ENCODE measurements at places on chromosomes 16 and 17.

GRCh38 chr17:51481370-51481769 lies 221.0 kb downstream of the UTP18 start:
- no peak for DNase-seq

- no peak for DNase-seq
These were observed 3.1 kb downstream of the FOXL1 start for GRCh38 chr16:86581458-86581857.

GRCh38 chr16:11835891-11836649 lies 15.3 kb downstream of the RSL1D1 start:
- DNase-seq: no peak

- DNase-seq: no peak
These were observed 52.9 kb upstream of the LGALS9 start for GRCh38 chr17:27577884-27578717.

DNA sequence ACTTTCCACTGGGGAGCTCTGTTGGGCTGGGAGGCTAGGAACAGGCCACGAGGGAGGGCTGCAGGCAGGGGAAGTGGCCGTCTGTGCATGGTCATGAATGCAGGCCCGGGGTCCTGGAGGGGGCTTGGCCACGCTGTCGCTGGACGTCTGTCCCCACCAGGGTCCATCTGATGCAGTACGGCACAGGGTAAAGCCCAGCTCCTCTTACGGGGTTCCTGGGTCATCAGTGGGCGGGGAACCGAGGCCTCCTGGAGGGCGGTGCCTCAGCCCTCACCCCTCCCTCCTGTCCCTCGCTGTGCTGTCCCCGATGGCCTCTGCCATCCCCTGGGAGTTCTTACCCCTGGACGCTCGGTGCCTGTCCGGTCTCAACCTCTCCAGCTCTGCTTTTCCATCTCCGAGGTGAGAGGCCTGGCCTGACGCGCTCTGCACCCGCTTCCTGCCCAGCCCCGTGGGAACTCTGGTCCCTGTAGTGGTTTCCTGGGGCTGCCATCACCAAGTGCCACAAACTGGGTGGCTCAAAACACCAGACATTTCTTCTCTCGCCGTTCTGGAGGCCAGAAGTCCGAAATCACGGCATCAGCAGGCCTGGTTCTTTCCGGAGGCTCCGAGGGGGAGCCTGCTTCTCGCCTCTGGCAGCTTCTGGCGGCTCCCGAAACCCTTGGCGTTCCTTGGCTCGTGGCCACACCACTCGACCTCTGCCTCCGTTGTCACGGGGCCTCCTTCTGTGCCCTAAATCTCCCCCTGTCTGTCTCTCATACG lies 182.8 kb downstream of the SEC14L1 start:
- no peak for DNase-seq

DNA sequence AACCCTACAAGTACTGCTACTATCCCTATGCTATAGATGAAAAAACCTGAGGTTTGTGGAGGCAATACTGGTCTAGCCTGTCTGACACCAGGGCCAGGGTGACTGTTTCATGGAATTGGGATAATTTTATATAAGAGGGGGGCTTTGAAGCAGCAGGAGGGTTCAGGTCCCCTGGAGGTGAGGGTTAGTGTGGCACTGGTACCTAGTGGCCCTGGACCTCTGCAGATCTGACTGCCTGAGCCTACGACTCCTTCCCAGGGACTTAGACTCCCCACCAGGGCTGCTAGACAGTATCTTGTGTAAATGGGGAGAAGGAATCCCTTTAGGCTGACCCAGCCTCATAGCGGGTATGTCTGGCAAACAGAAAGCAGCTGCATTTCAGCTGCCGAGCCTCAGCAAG lies 6.8 kb downstream of the ADAP2 start:
- no peak for DNase-seq

DNA sequence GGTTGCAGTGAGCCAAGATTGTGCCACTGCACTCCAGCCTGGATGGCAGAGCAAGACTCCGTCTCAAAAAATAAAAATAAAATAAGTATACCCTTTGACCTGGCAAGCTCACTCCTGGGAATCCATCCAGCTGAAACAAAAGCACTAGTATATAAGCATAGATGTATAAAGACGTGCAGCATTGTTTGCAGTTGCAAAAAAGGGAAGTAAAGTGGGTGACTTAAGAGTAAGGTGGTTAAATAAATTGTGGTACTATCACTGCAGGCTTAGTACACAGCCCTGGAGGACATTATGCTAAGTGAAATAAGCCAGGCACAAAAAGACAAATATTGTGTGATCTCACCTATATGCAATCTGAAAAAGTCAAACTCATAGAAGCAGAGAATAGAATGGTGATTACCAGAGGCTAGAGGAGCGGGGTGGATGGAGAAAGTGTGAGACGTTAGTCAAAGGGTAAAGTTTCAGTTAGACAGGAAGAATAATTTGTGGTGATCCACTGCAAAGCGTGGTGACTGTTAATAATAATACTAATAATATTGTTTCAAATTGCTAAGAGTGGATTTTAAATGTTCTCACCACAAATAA lies 113.0 kb downstream of the MYO1D start:
- DNase-seq: no peak

GRCh38 chr16:924063-924462 lies 46.7 kb downstream of the LMF1 start:
- no peak for DNase-seq

GRCh38 chr16:12067714-12068401 lies 91.3 kb downstream of the SNX29 start:
- DNase-seq: peak; percentile 24

DNA sequence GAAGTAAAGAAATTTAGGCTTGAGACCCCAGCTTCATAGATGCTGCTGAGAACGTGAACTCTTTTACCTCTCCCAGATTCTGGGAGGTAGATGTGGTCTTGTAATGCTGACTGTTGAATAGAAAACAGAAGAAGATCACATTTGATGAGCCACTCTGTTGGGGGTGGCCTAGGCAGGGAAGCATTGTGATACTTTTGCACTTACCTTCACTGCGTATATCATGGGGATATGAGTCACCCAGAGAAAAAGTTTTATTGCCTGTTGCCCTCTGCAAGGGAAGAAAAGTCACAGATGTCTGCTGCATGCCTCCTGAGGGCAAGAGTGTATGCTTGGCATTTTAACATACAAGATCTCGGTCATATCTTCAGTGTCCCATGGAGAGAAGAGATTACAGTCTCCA lies 365.4 kb downstream of the SNX29 start:
- DNase-seq: no peak

GRCh38 chr16:70712359-70712758 lies 26.5 kb upstream of the MTSS2 start:
- no peak for DNase-seq

- no peak for DNase-seq
These were observed 109.5 kb upstream of the CIBAR2 start for GRCh38 chr16:85221771-85222154.

GRCh38 chr17:28335959-28336871 lies 654 bp downstream of the TNFAIP1 start:
- DNase-seq: no peak

- peak; percentile 36 for DNase-seq
These were observed 3.8 kb upstream of the CHD3 start for GRCh38 chr17:7884581-7885366.

GRCh38 chr17:16443511-16444257 lies 28.3 kb downstream of the TRPV2 start:
- no peak for DNase-seq

DNA sequence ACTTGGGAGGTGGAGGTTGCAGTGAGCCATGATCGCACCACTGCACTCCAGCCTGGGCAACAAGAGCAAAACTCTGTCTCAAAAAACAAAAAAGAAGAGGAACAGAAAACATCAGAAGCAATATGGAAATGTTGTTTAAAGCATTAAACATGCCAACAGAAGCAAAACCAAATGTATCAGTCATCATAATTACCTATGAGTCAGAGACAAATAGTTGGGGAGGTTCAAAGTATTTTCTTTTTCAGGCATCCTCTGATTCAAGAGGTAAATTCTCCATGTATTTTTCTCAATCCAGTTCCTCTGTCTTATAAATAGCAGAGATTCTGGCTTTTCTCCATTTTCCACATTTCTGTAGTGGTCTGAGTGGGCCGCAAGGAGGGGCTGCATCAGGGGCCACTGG lies 2.1 kb upstream of the TM4SF5 start:
- DNase-seq: no peak

DNA sequence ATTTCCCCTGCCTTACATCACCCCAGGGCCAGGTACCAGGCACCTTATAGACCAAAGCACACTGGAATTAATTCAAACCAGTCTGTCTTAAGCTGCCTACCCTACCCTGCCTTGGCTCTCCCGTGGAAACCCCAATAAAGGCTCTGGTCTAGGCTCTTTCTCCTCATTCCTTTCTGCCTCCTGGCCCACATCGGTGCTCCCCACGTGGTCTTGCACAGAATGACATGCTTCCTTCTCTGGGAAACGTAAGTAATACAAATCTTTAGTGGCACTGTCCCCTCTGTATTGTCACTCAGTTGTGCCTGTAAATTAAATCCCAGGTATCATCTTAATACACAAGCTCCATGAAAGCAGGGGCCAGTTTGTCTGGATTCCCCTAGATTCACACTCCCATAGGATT lies 16.6 kb downstream of the KRT25 start:
- DNase-seq: no peak

- no peak for DNase-seq
These were observed 29.1 kb downstream of the RAI1 start for GRCh38 chr17:17710355-17710727.

DNA sequence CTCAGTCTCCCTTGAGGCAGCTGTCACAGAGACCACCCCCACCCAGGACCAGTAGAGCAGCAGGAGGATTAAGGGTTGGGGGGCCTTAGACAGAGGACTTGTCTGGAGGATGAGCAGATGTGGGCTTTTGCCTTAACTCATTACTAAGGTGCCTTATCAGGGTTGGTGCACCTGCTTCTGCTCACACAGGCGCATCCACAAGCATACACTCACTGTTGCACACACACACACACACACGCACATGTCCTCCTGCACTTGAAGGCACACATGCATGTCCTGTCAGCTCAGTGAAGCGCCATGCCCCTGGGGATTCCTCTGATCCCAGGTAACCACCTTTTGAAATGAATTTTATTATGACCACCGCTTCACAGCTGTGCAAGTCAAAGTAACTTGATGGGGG lies 1.2 kb downstream of the GFAP start:
- no peak for DNase-seq

DNA sequence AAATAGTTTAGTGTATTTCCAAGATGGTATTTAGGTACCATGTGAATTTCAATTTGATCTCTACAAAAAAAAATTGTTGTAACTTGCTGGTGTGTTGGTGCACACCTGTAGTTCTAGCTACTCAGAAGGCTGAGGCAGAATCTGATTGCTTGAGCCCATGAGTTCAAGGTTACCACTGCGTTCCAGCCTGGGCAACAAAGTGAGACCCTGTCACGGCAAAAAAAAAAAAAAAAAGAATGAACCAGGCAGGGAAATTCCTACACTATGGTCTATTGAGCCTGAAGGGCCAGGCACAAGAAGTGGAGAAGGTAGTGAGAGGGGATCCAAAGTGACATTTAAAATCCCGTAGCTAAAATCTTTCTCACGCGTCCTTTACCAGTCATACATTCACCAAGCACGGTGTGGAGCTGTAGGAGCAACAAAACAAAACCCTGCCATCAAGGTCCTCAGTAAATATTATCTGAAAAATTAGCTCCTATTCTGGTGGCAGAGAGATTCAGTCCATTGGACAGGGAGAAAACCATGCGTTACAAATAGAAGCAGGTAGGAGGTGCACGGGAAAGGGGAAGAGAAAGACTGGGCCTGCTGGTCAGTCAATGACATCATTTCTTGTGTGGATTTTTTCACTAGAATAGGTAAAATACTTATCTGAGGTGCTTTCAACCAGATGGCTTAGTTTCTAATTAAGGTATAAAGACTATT lies 27.3 kb downstream of the TXNDC11 start:
- DNase-seq: no peak

GRCh38 chr17:80780381-80781198 lies 211.1 kb upstream of the CHMP6 start:
- DNase-seq: no peak

DNA sequence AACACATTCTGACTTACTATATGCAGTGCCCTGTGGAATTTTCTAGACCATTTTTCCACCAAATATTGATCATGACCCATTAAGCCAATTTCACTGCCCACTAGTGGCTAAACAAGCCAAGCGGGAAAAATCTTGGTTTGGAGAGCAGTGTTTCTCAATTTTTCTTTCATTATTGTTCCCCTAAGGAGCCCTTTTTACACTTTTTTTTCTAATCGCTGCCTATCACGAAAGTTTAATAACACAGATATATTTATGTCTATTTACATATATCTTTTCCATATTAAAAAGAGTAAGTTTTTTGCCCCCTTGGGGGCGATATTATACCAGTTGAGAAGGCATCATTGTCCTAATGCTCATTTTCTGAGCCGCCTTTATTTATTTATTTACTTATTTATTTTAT lies 10.8 kb upstream of the TLCD3B start:
- DNase-seq: no peak

- no peak for DNase-seq
These were observed 586.3 kb downstream of the KCNJ18 start for GRCh38 chr17:22278302-22279275.

GRCh38 chr16:55711959-55712876 lies 56.4 kb downstream of the SLC6A2 start:
- peak; percentile 11 for DNase-seq

GRCh38 chr16:85733155-85733838 lies 17.6 kb downstream of the C16orf74 start:
- no peak for DNase-seq

DNA sequence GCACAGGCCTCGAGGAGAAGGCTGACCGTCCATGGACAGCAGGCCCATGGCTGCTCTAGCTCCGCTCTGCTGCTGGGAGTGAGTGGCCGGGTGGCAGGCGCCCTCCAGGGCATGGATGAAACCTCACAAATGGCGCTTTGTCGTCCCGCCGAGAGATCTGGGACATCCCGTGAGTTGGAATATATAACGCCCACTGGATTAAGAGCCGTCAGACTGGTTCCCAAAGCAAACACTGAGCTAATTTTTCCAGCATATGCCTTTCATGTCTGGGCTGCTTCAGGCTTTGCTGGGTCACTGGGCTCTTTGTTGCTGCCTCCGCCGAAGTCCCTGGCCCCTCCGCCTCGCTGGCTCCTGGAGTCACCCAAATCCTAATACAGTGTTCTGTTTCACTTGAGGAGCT lies 266.3 kb downstream of the FOXL1 start:
- DNase-seq: no peak

GRCh38 chr17:539766-540165 lies 174.9 kb downstream of the VPS53 start:
- no peak for DNase-seq

- DNase-seq: no peak
These were observed 2.6 kb downstream of the SLC16A6 start for GRCh38 chr17:68288375-68288774.

DNA sequence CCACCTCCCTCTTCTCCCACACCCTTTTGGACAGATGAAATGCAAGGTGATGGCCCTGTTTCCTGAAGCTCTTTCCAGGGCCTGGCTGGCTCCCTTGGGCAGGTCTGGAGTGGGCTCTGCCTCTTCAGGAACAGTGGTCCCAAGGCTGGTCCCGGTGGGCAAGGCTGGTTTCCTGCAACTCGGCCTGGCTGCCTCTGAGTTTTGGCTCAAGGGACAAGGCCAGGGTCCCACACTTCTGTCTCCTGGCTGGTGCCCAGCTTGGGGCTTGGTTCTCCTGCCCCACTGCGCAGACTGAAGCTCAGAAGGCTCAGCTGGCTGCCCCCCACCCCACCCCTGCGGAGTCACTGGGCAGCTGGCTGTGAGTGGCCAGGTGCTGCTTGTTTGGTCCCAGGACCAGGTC lies 3.8 kb upstream of the ACTG1 start:
- DNase-seq: no peak

- DNase-seq: no peak
These were observed 34.2 kb upstream of the APPBP2 start for GRCh38 chr17:60559995-60560859.

GRCh38 chr16:71930013-71930563 lies 34.8 kb downstream of the IST1 start:
- no peak for DNase-seq

GRCh38 chr17:21275047-21275578 lies 9.4 kb upstream of the MAP2K3 start:
- DNase-seq: no peak
